ENCODE measurements at places on chromosomes 5 and 9. TPM values are rescaled to one million over a fixed set of nuclear protein-coding genes. Genes with fewer than 3 reads are reported as not detected.

- no peak for DNase-seq
These were observed 4.2 kb downstream of the SCGB3A2 start for GRCh38 chr5:147882586-147883313.

GRCh38 chr5:147037515-147038205, 159.1 kb upstream of the PPP2R2B start:
- DNase-seq, result no peak

DNA sequence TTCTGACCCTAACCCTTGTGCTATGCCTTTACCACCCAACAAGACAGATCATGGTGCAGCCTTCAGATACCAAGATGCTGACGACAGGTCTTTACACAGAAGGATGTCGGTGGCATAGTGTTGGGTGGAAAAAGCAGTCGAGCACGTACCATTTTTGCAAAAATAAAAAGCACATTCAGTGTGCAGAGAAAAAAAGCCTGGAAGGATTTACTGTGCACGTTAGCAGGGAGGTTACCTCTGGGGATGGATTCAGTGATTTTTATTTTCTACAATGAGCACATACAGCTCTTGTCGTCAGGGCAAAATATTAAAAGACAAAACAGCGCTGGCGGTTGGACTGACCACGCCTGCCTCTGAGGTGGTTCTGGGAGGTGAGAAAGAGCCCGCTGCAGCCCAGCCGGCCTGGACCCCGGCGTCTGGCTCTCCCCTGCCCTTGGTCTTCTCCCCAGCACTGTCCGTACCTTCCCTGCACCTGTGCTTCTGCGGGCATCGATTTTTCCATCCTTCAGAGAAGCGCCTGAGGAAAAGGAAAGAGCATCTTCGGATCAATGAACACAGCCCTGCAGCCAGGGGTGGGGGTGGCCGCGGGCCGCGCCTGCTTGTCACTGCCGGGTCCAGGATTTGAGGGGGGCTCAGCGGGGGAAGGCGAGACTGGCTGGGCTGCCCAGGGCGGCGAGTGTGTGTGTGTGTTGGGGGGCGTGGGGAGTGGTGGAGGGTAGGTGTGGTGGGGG, 200.0 kb upstream of the IER5L start:
- no peak for DNase-seq

DNA sequence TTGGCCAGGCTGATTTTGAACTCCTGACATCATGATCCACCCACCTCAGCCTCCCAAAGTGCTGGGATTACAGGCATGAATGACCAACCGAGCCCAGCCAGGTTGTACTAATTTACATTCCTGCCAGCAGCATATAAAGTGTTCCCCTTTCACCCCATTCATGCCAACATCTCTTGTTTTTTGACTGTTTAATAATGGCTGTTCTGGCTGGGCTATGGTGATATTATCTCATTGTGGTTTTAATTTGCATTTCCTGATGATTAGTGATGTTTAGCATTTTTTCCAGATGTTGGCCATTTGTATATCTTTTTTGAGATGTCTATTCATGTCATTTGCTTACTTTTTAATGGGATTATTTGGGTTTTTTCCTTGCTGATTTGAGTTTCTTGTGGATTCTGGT, 87.3 kb downstream of the INVS start:
- DNase-seq, result no peak

DNA sequence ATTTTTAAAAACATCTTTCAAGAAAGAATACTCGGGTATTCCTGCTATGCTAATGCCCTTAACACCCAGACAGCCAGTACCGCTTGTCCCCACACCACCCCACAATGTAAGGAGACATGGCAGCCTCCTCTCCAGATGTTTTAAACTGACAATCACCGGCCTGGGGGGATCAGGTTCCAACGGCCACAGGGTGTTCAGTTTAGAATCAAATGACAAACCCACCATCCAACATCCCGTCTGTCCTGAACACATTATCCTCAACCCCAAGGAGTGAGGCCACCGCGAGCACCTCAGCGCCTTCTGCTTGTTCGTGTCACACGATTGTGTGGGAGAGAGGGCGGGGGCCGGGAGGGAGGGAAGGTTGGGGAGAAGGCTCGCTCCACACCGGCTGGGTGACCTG, 152.8 kb downstream of the PAX5 start:
- no peak for DNase-seq

DNA sequence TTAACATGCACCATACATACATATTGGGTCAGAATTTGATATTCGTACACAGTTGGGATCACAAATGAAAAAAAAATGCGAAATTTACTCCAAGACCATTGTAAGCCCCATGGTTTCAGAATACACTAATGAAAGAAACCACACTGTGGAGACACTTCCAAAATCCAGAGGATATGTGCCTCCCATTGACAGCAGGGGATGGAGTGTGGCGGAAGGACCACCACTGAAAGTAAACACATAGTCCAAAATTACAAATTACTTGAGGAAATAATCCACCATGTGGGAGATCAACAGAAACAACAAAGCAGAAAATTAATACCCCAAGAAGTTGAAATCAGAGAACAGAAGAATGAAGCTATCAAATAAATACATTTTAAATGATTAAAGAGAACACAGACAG, 291.6 kb upstream of the PAPPA start:
- DNase-seq, result no peak

DNA sequence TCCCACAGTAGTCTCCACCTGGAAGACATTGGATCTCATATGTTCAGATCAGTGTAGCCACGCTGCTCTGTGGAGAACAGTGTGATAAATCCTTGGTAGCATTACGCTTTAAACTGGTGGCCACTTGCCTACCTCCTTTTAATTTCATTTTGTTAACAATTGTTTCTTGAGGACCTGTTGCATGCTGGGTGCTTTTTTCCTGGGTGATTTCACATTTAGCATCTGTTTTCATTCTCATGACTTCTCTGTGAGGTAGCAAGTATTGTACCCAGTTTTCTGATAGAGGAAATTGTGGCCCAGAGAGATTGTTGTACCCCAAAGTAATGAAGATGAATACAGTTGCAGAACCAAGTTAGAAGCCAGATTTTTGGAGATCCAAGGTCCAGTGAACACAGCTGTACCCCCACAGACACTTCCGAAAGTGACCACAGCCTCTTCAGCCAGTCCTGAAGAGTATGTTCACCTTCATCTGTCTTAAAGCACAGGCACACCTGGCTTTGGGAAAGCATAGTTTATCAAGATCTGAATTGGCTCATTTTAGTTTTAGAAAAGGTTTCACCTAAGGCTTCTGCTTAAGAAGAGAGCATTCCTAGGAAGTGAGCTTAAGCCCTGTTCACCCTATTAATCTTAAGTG, 75.2 kb downstream of the F2RL2 start:
- no peak for DNase-seq

LHX3 gene
- total RNA-seq, result not detected

KCNV2 gene
- not detected for total RNA-seq

LCN2 gene
- total RNA-seq, result 6.0 TPM

BHMT2 gene
- 33.2 TPM for total RNA-seq

ADAMTS13 gene
- total RNA-seq, result 4.6 TPM

All from sciatic nerve (tissue), 2 donors.